ENCODE measurements at places on chromosomes 2 and 18.

DNA sequence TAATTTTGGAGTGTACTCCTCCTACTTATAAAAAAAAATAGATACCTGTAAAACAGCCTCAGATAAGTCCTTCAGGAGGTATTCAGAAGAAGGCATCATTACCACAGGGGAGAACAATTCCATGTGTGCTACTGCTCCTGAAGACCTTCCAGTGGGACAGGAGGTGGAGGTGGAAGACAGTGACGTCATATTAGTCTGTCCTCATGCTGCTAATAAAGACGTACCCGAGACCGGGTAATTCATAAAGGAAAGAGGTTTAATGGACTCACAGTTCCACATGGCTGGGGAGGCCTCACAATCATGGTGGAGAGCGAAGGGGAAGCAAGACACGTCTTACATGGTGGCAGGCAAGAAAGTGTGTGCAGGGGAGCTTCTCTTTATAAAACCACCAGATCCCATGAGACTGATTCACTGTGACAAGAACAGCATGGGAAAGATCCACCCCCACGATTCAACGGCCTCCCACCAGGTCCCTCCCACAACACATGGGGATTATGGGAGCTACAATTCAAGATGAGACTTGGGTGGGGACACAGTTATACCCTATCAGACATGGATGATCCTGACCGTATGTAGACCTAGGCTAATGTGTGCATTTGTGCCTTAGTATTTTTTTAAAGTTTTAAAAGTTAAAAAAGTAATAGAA is 98.4 kb downstream of the NDUFA10 start:
- DNase-seq = no peak

DNA sequence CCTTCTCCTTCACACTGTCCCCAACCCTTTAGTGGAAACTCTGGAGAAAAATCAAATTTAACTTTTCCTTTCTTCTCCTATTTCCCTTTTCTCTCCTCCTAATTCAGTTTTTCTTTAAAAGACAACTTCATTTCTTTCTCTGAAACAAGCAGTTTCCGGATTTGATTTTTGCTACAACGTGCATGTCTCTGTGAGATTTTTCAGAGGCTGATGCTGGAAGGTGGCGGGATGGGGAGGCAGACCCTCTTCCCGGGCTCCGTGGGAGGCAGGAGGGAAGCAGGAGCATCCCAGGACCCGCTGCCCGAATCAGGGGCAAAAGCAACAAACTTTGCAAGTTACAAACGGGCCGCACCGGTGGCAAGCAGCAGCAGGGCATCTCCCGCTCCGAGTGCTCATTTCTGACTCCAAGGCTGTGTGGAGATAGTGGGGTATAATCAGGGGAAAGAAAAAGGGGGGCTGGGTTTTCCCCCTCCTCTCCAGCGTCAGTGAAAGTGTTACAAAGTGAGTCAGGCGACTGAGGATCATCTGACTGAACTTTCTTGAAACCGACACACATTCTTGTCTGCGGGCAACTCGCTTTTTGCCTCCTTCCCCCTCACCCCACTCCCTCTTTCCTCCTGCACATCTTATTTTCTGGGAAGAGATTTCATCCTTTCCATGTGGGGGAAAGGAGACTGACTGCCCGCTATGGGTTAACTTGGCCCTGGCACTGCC is 6.4 kb downstream of the ZEB2 start:
- DNase-seq = peak; percentile 47

DNA sequence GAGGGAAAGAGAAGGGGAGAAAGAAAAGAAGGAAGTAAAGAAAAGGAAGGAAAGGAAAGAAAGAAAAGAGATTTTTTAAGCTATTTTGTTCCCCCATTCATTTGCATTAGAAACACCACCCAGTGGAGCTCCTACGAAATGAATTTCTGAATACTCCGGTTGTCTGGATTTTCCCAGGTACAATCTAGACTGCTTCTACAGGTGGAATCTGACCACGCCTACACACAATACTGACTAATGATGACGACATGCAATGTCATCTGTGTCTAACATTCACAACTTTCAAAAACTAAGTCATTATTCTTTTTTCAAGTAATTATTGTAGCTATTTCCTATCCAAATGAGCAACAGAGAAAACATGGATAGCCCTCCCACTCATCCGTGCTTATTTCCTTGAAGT is 121.7 kb downstream of the ZNF516 start:
- DNase-seq = no peak

- no peak for DNase-seq
Observed at GRCh38 chr18:48076461-48076860, 146.0 kb upstream of the SMAD2 start.

DNA sequence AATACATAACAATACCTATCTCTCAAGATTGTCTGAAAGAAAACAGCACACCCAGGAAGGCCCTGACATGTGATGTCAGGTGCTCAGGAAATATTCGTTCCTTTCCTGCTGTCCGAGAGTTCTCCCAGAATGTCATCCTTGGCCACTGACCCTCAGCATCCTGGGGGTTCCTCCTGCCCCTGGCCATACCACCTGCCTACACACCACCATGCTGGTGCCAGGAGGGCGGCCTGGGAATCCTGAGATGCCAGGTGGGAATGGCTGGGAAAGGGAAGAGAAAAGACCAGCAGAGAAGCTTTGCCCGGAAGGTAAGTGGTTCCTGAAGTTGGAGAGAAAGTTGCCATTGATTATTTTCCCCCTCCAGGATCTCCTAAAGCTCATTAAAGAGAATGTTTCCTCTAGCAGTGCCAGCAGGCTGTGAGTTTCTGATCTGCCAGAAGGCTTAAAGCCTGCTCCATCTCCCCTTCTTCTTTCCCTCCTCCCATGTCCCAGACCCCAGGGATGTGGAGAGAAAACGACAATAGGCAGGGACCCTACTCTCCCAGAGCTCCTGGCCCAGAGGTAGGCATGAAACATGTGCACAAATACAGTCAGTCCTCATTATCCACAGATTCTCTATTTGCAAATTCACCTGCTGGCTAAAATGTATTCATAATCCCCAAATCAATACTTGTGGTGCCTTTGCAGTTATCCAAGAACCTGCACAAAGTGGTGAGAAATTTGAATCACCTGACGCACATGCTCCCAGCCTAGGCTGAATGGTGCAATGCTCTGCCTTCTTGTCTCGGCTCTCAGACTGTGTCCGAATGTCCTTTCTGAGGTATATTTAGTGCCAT is 147.1 kb upstream of the MYCN start:
- DNase-seq = no peak

DNA sequence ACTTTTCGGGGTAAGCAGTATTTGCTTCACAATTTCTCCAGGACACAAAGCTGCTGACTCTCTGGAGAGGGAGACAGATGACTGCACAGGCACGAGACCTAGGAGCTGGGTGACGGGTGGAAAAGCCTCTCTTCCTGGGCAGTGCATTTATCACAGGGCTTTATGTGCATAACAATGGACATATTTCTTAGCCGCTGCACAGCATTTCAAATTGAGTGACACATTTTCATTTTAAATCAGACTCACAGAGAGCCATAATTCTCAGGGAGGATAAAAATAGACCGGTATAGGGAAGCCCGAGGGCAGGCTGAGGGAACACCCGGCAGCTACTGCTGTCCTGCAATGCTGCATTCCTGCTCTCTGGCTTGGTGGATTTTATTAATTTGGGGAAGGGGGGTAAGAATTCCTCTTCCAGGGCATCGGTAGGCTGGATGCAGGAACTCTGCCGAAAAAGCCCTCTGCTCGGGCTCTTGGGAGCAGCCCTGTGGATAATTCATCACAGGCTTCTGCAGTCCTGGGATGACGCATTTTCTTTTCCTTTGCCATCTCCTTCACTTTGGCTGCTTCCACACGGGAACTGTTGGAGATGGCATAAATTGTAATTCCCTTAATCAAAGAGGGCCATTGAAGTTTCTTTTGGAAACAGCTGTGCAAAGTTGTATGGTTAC is 108.1 kb upstream of the ACAA2 start:
- DNase-seq = no peak

DNA sequence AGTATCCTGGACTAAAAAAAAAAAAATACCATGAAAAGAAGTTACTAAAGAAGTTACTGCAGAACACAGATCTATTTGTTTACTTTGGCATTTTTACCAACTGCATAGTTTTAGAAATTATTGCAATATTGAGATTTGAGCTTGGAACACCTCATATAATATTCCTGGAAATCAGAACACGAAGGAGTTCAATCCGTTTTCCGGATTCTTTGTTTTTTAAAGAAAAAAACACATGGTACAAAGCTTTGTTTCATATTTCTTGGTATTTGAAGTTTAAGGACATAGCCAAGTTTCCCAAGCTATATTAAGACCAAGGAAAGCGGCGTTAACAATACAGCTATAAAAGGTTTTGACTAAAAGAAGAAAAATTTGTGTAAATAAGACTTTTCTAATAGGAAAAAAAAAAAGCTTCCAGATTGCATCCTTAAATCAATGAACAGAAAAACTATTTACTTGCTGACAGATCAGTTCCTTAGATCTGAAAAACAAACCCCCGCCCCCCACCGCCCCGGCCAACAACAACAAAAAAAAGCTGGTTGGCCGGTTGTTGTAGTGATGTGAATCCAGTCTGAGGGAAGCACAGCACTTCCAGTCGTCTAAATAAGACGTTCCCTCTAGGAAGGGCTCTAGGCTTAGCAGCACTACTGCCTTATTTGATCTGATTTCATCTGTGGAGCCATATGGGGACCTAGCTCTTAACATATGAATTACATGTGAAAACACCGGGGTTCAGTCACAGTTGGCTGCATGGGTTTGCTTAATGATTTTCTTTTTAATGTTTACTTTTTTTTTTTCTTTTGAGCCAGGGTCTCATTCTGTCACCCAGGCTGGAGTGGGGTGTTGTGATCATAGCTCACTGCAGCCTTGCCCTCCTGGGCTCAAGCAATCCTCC is 2.5 kb upstream of the RHOB start:
- peak; percentile 29 for DNase-seq

DNA sequence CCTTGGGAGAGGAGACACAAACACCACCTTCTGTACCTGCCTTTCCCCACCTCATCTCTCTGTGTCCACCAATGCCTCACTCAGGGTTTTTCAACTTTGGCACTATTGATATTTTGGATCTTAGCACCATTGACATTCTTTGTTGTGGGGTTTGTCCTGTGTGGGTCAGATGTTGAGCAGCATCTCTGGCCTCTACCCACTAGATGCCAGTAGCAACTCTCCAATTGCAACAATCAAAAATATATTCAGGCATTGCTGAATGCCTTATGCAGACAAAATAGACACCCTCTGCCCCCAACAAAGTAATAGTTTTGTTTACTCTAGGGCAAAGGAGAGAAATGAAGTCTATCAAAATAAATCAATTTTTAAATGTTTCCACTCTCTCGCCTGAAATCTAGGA is 1384.3 kb upstream of the NXPH2 start:
- no peak for DNase-seq

- no peak for DNase-seq
Observed at GRCh38 chr18:9842448-9842847, 43.3 kb upstream of the TXNDC2 start.

DNA sequence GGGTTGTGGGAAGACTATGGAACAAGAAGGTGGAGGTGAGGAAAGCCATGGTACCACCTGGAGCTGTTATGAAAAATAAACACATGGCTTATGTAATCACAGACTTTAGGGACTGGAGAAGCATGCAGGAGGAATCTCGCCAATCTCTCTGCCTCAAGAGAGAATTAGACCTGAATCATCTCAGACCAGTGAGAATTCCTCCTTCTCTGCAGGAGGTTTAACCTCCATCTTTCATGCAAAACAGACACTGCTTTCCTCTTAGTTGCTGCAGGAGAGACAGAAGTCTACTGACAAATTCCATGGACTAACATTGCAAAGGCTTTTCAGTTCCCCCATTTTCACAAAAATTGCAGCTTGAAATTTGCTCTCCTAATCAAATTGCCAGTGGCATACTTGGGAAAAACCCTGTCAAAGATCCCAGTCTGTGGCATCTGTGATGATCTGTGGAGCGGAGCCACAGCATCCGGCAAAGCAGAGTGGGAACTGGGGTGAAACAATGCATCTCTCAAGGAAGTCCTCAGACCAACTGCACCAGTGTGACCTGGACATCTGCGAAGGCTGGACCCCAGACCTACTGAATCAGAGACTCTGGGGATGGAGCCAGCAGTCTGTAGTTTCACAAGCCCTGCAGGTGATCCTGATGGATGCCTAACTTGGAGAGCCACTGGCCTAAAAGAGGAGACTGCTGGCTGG is 28.6 kb upstream of the NCKAP5 start:
- no peak for DNase-seq

- DNase-seq = no peak
Observed at GRCh38 chr2:147500819-147501395, 343.9 kb upstream of the ACVR2A start.

- peak; percentile 18 for DNase-seq
Observed at GRCh38 chr2:73007991-73008765, 63.3 kb downstream of the SFXN5 start.

GRCh38 chr2:20626698-20627513 is 24.0 kb downstream of the HS1BP3 start:
- DNase-seq = no peak

DNA sequence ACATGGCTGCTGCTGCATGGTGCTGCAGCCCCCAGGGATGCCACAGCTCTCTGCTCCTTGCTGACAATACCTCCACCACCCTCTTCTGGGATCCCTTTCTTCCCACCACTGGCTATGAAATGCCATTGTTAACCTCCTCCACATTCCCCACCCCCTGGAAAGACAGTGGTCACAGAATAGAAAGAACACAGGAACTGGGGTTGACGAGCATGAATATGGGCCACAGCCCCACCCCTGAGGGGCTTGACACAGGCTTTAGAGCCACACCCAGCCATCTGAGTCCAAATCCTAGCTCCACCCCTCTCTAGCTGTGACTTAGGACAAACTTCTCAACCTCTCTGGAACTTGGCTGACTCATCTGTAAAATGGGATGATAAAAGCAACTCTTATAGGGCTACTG is 47.3 kb downstream of the TMEM163 start:
- DNase-seq = no peak

DNA sequence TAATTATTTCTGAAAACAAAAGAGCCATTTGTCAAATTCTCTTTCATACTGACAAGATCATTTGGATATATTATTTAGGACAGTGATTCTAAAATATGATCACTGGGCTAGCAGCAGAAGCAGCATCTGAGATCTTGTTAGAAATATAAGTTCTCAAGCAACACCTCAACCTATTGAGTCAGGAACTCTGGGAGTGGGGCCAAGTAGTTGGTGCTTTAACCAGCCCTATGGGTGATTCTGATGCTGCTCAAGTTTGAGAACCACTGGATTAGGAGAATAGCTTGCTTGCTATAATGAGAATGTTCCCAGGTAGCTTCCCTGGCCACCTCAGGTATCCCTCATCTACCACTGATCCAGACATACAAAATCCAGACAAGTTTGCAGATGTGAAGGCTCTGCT is 466.9 kb upstream of the CELF4 start:
- DNase-seq = no peak

DNA sequence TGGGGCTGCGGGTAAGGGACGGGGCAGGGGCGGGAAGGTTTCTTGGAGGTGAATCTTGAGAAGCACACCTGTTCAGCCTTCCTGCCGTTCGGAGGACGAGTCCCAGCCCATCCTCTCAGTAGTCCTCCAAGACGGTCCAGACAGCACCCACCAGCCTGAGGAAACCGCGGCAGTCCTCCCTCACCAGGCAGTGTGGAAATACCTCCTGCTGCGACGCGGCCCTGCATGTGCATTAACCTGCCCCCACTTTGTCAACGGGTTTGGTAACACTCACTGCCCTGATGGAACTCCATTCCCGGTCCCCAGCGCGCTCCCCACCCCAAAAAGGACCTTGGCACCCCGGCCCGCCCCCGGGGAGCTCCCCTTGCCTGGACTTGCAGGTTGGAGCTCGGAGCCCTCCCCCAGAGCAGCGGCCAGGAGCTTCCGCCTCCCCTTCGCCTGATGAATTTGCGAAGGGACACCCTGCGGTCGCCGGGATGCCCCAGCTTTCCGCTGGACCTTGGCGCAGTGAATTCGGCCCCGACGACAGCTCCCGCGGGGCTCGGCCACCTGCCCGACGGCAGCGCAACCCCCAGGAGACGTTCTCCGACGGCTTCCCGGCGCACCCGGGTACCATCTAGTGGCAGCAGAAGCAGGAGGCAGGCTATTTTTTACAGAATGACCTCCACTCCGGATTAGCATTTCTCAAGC is 31.5 kb downstream of the ACVR1C start:
- DNase-seq = peak; percentile 49
